ENCODE measurements at places on chromosomes 7 and 10. TPM values are rescaled to one million over a fixed set of nuclear protein-coding genes. Genes with fewer than 3 reads are reported as not detected.
A peak's percentile ranks its signal among the peaks of the same experiment; 100 is the strongest.

Gene TET1
- total RNA-seq: 0.63 TPM

Gene NOS3
- 10.6 TPM for total RNA-seq

DNA sequence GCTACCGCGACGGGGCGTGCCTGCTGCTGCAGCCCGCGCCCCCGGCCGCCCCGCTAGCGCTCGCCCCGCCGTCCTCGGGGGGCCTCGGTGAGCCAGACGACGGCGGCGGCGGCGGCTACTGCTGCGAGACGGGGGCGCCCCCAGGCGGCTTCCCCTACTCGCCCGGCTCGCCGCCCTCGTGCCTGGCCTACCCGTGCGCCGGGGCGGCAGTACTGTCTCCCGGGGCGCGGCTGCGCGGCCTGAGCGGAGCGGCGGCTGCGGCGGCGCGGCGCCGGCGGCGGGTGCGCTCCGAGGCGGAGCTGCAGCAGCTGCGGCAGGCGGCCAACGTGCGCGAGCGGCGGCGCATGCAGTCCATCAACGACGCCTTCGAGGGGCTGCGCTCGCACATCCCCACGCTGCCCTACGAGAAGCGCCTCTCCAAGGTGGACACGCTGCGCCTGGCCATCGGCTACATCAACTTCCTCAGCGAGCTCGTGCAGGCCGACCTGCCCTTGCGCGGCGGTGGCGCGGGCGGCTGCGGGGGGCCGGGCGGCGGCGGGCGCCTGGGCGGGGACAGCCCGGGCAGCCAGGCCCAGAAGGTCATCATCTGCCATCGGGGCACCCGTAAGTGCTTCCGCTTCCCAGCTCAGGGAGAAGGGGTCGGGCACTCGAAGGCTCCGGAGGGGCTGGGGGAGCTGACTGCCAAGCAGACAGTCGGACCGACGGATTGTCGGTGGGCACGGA lies 761 bp downstream of the PTF1A start:
- H3K4me3 ChIP-seq: no peak overlapping the region
- no peak overlapping the region for H3K27ac ChIP-seq
- no peaks in the 10 kb centered on the region for H3K4me1 ChIP-seq
- no peaks in the 10 kb centered on the region for H3K36me3 ChIP-seq
- peaks cover 23% of the 10 kb centered on the region for H3K27me3 ChIP-seq

GRCh38 chr7:20529260-20529659 lies 86.2 kb upstream of the ABCB5 start:
- no peak overlapping the region for H3K27ac ChIP-seq
- no peak for DNase-seq

- H3K27me3 ChIP-seq: no peaks in the 10 kb centered on the region
- DNase-seq: peak; percentile 61
Observed at GRCh38 chr7:26863518-26864308, 677 bp downstream of the SKAP2 start.

DNA sequence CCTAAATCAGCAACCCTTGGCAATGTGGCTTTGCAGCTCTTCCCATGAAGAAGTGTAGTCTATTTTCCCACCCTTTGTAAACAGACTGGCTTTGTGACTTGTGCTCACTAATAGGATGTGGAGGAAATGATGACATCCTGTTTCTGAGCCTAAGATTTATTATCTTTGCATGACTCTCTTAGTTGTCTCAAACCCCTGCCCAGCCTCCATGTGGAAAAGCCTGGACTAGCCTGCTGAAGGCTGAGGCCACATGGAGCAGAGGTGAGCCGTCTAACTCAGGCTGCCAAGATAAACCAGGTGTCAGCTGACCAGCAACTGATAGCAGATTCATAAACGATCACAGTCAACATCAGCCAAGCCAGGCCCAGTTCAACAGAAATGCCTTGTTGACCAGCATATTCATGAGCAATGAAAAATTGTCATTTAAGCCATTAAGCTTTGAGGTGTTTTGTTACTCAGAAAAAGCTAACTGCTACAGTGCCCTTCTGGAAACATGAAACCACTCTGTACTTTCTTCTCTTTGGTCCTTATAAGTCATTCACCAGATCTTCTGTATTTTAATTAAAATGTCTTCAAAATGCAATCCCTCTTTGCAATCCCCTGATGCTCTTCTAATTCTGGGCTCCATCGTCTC lies 586.3 kb upstream of the ANKRD30A start:
- no peak overlapping the region for H3K27ac ChIP-seq
- no peak for DNase-seq
- no peaks in the 10 kb centered on the region for H3K36me3 ChIP-seq

Gene CTTNBP2
- total RNA-seq: not detected

Gene FAM25A
- total RNA-seq: not detected

- DNase-seq: no peak
- H3K27ac ChIP-seq: no peak overlapping the region
- no peaks in the 10 kb centered on the region for H3K36me3 ChIP-seq
- no peaks in the 10 kb centered on the region for H3K4me1 ChIP-seq
- H3K4me3 ChIP-seq: no peak overlapping the region
Observed at GRCh38 chr7:12315049-12315448, 88.6 kb downstream of the VWDE start.

GRCh38 chr10:99995269-99995668 lies 14.5 kb downstream of the DNMBP start:
- H3K27ac ChIP-seq: no peak overlapping the region
- peaks cover 13% of the 10 kb centered on the region for H3K4me1 ChIP-seq
- H3K4me3 ChIP-seq: no peak overlapping the region
- DNase-seq: no peak
- no peaks in the 10 kb centered on the region for H3K27me3 ChIP-seq
- H3K36me3 ChIP-seq: no peaks in the 10 kb centered on the region

Gene AS3MT
- total RNA-seq: not detected

DNA sequence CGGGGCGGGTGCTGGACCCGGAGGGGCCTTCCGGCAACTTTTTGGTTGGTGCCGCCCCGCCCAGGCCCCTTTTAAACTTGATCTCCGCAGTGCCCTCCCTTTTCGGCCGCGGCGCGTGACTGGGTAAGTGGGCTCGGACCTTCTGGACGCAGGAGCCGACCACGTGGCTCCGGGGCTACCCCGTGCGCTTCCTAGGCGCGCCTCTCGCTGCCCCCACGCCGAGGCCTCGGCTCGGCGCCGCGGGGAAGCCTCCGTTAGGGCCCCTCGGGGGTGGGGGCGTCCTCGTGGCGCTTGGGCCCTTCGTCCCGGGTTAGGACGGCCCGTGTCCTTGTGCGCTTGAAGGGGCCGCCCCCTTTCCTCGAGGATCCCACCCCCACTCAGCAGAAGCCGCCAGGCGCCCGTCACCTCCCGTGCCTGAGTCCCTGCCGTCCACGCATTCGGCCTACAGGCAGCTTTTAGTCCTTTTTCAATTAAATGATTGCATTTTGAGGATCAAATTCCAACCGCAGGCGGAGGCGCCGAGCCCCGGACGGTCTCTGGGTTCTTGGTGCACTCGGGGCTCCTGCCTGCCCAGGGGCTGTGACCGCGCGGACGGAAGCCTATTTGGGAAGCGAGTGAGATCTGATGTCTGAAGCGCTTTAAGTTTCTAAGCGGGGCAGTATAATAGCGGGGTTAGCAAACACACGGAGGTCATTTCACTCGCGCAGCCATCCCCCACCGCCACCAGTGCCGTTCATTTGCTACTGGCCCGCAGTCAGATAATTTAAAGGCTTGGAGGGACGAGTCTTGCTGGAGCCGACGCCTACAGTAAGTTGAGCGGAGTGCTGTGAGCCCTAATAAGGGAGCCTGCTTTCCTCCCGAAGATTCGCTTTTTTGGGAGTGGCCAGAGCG lies 31.8 kb upstream of the TOMM7 start:
- no peaks in the 10 kb centered on the region for H3K27me3 ChIP-seq
- H3K4me1 ChIP-seq: peaks cover 10% of the 10 kb centered on the region
- H3K4me3 ChIP-seq: peak overlapping the region; percentile 68
- H3K36me3 ChIP-seq: peaks cover 8% of the 10 kb centered on the region

DNA sequence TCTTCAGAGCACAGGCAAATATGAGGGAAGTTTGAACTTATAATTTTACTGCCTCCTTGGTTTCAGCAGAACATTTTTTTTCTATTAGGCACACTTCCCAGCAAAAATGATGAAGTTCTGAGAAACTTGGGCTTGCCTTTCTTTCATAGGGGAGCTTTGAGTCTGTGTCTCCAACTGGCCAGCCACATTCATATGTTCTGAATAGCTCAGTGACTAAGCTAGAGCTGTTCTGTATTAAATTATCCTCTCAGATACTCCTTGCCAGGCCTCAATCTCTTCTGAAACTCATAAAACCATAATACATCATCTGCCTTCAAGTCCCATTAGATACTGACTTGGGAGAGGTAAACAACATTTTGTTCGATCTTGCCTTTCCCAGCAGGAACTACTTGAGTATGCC lies 476.5 kb downstream of the GPAM start:
- no peaks in the 10 kb centered on the region for H3K36me3 ChIP-seq
- DNase-seq: no peak
- no peak overlapping the region for H3K4me3 ChIP-seq
- H3K27ac ChIP-seq: no peak overlapping the region
- no peaks in the 10 kb centered on the region for H3K4me1 ChIP-seq
- H3K27me3 ChIP-seq: no peaks in the 10 kb centered on the region

DNA sequence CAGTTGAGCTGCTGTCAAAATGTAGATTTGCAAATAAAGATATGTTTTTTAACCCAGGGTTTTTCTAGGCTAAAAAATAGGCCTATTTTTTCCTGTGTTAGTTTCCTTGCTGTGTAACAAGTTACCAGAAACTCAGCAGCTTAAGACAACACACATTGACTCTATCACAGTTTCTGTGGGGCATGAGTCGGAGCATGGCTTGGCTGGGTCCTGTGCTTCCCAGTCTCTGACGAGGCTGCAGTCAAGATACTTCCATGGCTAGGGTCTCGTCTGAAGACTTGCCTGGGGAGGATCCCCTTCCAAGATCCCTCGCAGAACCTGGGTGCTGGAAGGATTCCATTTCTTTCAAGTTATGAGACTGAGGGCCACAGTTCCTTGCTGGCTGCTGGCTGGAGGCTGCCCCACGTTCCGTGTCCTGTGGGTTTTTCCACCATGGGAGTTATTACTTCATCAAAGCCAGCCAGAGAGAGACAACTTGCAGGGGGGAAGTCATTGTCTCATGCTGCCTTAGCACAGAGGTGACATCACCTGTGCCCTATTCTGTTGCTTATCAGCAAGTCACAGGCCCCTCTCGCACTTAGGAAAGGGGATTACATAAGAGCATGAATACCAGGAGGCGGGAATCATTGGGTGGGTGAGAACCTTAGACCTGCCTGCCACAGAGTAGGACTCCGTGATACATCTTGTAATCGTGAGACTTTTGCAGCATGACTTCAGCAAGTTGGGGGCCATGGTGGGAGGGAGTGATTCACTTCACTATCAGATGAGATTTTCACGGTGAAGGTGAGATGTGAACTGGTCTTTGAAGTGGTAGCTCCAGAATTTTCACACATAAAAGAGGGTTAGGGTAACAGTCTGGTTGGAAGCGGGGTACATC lies 77.9 kb downstream of the CCNY start:
- peak overlapping the region; percentile 46 for H3K27ac ChIP-seq
- H3K27me3 ChIP-seq: no peaks in the 10 kb centered on the region
- no peak for DNase-seq
- peaks cover 59% of the 10 kb centered on the region for H3K4me1 ChIP-seq
- H3K4me3 ChIP-seq: no peak overlapping the region

GRCh38 chr10:45280113-45280760 lies 35.2 kb downstream of the OR13A1 start:
- no peak for DNase-seq
- no peak overlapping the region for H3K4me3 ChIP-seq
- no peaks in the 10 kb centered on the region for H3K27me3 ChIP-seq
- no peaks in the 10 kb centered on the region for H3K36me3 ChIP-seq
- H3K4me1 ChIP-seq: no peaks in the 10 kb centered on the region

DNA sequence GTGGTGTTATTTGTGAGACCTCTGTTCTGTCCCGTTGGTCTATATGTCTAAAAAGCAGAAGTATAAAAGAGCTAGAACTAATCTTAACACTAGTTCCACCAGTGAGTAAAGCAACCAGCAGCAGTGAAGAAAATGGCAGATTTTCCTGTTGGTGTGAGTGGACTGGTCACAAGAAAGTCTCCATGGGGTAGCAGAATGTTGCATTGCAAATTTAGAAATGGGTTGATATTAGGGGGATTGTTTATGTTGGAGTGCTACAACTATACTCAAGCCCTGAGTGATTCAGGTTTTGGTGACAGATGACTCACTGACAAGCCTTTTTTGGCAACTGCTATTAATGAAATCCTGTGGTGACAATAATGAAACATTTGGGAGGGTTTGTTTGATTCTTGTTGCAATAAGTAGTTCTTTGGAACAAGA lies 5.6 kb downstream of the AVL9 start:
- no peak for DNase-seq
- peaks cover 46% of the 10 kb centered on the region for H3K4me1 ChIP-seq
- no peaks in the 10 kb centered on the region for H3K36me3 ChIP-seq
- H3K27ac ChIP-seq: no peak overlapping the region
- H3K27me3 ChIP-seq: no peaks in the 10 kb centered on the region
- no peak overlapping the region for H3K4me3 ChIP-seq

GRCh38 chr10:23469596-23470237 lies 30.8 kb downstream of the OTUD1 start:
- H3K36me3 ChIP-seq: no peaks in the 10 kb centered on the region
- H3K4me1 ChIP-seq: no peaks in the 10 kb centered on the region
- no peak overlapping the region for H3K4me3 ChIP-seq

Gene ADAM8
- total RNA-seq: 70.0 TPM

Gene ADARB2
- total RNA-seq: not detected

DNA sequence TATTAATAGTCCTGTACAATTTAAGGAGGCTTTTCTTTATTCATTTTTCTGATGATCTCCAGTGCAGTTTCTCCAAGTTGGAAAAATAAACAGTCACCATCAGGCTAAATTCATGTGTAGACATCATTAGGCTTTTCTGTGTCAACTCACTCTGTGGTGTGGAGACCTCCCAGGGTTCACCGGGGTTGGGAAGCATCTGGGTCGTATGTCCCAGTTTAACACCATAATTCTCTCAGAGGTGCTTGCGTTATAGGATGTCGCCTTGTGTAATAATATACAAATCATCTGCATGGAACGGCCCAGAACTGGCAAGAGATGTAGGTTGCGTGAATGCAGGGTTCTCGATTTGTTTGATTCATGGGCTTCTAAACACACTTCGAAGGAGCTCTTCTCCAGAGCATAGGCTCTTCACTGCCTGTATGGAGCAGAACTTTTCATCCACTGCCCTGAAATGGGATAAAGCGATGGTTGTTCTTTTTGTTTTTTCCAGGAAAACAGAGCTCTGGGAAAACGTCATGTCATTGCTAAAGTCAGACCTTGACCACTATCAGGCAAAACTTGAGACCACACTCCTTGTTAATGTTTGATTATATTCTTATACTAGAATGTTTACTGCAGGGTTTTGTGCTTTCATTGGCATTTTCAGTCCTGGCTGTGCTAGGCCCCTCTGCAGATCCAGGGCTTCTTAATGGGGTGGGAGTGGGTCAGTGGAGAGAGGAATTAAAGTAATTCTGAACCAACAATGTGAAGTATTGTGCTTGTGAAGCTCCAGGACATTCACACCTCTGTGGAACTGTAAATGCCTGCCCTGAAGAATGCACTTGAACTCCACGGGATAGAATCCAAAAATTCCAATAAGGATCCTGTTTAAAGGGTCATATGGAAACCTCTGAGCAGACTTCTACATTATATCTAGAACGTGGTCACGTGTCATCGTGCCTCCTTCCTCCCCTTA lies 172.8 kb downstream of the TRIL start:
- H3K27ac ChIP-seq: no peak overlapping the region
- no peaks in the 10 kb centered on the region for H3K36me3 ChIP-seq
- DNase-seq: no peak
- H3K4me3 ChIP-seq: no peak overlapping the region

GRCh38 chr10:128596906-128597305 lies 470.7 kb upstream of the MKI67 start:
- DNase-seq: no peak
- no peak overlapping the region for H3K4me3 ChIP-seq
- H3K36me3 ChIP-seq: no peaks in the 10 kb centered on the region
- no peaks in the 10 kb centered on the region for H3K4me1 ChIP-seq

Gene KNDC1
- not detected for total RNA-seq

Gene CALD1
- 3.1 TPM for total RNA-seq

Gene FAM25G
- total RNA-seq: not detected

Data from CD8-positive, alpha-beta memory T cell (primary cell).